ENCODE measurements at places on chromosomes 5 and 9.

- no peak for DNase-seq
These were observed 23.8 kb upstream of the ZNF622 start for GRCh38 chr5:16489322-16489791.

DNA sequence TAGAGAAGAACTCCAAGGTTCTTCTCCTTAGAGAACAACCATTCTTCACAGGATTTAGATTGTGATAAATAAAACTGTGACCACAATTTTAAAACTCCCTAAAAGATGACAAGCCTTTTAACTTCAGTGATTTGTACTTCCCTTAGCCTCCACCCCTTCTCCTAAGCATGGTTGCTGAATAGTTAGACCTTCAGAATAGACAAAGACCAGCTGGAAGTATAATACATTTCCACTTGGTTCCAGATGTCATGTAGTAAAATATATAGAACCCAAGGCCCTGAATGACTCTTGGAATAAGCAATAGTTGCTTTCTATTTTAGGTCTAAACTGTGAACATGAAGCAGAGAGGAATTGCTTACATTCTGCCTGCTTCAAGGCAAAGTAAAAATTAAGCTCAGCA is 208.7 kb downstream of the ARRDC3 start:
- no peak for DNase-seq

DNA sequence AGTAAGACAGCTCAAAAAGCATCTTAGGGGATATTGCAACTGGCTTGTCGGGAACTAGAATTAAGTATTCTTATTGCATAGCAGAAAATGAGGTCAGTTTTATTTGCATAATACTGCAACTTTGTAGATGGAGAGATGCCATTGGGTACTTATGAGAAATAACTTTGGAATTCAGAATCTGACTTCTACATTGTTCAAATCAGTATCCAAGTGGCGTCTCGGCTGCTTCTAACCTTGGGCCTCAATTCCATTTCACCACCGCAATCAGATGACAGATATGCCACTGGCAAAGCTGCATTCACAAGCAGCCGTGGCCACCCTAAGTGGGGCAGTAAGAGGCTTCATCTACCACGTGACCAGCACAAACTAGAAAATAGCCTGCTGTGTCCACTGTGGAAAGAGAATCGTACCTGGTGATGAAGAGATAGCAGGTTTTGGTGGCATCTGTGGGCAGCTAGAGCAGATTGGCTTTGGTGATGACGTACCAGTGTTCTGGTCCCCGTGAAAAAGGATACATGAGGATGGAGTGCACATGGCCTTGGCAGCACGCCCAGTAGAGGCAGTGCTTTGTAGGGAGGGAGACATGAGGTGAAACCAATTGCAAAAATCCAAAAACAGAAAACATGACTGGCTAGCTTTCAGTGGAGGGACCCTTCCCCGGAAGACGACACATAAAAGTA is 116.6 kb downstream of the KLHL3 start:
- no peak for DNase-seq

DNA sequence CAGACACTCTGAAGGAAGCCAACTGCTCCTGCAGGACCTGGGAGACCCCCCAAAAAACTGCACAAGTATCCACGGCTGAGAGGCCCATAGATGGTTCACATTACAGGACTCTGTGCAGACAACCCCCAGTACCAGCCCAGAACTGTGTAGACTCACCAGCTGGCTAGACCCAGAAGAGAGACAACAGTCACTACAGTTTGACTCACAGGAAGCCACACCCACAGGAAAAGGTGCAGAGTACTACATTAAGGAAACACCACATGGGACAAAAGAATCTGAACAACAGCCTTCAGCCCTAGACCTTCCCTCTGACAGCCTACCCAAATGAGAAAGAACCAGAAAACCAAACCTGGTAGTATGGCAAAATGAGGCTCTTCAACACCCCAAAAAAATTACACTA is 281.2 kb upstream of the RGMB start:
- DNase-seq, result no peak

GRCh38 chr5:90056911-90057705 is 352.4 kb downstream of the CETN3 start:
- no peak for DNase-seq

Data from activated naive CD4-positive, alpha-beta T cell (primary cell).